ENCODE measurements at places on chromosomes 1 and 21. TPM values are rescaled to one million over a fixed set of nuclear protein-coding genes. Genes with fewer than 3 reads are reported as not detected.

PROX1 gene
- total RNA-seq: 2.8 TPM

- DNase-seq: no peak
Observed at GRCh38 chr1:187045371-187045770, 216.6 kb downstream of the PLA2G4A start.

PRR9 gene
- not detected for total RNA-seq

C1orf159 gene
- total RNA-seq: 12.0 TPM

DNA sequence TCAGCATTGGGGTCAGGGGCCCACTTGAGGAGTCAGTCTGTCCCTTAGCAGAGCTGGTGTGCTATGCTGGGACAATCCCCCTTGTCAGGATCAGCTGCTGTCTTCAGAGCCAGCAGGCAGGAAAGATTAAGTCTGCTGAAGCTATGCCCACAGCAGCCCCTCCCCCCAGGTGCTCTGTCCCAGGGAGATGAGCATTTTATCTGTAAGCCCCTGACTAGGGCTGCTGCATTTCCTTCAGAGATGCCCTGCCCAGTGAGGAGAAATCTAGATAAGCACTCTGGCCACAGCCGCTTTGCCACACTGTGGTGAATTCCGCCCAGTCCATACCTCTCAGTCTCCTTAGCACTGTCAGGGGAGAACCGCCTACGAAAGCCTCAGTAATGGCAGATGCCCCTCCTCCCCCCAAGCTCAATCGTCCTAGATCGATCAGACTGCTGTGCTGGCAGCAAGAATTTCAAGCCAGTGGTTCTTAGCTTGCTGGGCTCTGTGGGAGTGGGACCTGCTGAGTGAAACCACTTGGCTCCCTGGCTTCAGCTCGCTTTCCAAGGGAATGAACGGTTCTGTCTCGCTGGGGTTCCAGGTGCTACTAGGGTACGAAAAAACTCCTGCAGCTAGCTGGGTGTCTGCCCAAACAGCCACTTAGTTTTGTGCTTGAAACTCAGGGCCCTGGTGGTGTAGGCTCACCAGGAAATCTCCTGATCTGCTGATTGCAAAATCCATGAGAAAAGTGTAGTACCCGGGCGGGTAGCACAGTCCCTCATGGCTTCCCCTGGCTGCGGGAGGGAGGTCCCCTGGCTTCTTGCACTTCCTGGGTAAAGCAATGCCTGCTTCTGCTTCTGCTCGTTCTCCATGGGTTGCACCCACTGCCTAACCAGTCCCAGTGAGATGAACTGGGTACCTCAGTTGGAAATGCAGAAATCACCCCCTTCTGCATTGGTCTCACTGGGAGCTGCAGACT, 25.1 kb upstream of the TP53BP2 start:
- DNase-seq: no peak

DNA sequence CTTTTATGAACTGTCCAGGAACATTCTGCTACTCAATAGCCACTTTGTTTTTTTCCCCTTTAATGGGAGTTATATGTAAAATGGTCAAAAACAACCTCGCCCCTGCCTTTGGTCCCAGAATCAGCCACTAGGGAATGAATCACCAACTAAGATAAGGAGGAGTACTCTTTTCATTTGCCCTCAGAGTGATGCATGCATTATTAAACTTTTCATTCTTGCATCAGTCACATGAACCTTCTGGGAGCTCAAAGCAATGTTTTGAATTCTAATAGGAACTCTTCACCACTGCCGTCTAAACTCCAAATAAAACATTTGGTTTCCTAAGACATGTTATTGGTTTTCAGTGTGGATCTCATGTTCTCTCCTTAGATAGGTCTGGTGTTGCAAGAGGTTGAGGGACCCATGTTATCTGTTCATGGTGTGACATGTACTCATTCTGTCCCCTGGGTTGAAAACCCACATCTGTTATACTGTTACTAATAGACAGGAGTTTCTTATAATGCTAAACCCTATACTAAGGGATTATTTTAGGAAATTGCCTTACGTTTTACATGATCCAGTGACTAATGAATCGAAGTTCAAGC, 17.8 kb upstream of the HSD17B7 start:
- DNase-seq: no peak

NCAM2 gene
- 41.2 TPM for total RNA-seq

- DNase-seq: no peak
Observed at GRCh38 chr1:45317166-45317565, 9.5 kb upstream of the HPDL start.

DNA sequence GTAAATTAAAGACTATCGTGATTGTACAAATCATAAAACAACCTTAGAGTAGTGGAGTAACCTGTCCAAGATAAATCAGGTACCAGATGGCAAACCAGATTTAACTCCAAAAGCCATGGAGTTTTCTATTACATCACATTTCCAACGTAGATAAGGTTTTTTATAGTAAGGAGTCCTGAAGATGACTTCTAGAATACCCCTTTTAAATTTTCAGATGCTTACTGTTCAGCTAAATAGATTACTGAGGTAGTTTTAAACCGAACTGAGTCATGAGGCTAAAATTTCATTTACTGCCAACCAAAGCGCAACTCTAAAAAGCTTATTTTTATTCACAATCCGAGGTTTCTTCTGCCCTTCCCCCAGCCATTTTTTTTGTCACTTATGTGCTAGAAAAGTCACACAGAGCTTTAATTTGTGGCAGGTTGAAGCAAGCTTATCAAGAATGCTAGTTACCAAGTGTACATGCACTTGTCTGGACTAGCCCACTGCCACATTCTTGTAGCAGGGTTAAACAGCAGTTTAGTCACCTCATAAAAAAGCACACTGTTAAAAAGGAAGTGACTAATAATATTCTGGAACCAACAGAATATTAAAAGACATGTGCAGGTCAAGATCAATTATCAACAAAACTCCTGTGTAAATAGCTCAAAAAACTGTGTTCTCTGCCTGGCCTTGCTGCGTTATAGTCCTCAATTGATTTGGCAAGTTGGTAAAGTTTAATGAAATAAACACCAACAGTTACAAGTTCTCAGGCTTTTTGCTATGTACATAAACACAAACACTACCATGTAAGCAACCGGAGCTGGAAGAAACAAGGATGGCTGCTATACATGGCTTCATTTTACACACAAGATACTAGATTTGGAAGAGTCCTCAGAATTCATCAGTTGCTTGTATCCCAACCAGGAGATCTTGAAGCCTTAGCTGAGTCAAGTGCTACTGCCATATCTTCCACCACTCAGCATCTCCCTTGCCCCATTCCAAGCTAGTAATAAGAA, 180.3 kb upstream of the DMRTA2 start:
- DNase-seq: no peak

FCRL6 gene
- 1.2 TPM for total RNA-seq

GRCh38 chr21:35677298-35677841, 383.0 kb downstream of the SETD4 start:
- DNase-seq: no peak

- DNase-seq: no peak
Observed at GRCh38 chr1:200146100-200146499, 118.6 kb downstream of the NR5A2 start.

DNA sequence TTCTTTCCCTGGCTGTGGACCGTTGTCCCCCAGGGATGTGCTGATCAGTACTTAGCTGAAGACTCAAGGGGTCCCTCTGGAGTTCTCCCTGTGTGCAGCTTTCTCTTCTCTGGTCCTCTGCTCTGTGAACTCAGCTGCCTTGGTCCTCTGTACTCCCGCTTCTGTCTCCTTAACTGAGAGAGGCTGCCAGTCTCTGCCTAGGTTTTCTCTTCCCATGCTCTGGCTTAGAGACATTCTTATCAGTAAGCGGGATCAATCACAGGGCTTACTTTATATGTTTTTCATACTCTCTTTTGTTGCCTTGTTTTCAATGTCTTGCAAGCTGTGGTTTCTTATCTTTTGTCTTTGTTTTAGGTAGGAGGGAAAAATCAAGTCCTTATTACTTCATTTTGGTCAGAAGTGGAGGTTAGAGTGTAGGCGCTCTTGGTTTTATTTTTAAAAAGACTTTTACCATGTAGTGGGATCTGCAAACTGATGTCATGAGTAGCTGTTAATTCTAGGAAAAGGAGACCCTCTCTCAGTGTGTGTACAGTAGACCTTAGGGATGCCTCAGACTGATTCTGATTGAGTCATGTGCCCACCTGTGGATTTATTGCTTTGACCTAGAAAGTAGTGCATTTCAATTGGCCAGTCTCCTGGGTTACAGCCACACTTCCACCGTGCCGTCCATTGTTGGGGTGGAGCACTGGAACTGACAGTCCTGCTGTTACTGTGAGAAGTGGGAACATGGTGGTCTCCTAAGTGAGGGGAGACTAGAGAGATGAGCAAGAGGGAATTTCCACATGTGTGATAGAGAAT, 46.6 kb downstream of the TTC3 start:
- DNase-seq: no peak

GRCh38 chr1:39061951-39062350, 35.8 kb downstream of the NDUFS5 start:
- no peak for DNase-seq

DNA sequence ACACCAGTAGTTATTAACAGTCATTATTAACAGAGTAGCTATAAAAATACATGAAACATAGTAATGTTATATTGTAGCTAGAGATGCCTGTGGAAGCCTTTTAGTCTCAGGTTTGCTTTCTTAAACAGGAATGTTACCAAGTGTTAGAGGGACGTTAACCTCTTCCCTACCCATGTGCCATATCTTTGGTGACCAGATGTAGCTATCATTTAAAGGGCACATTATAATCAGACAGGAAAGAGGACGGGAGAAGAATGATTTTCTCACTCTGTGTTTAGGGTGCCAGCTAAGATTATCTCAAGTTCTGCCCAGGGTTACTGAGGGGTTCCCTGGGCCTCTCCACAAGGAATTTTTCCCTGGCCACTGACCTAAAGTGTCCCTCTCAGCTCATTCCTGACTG, 20.9 kb upstream of the UBL4B start:
- DNase-seq: no peak

DNA sequence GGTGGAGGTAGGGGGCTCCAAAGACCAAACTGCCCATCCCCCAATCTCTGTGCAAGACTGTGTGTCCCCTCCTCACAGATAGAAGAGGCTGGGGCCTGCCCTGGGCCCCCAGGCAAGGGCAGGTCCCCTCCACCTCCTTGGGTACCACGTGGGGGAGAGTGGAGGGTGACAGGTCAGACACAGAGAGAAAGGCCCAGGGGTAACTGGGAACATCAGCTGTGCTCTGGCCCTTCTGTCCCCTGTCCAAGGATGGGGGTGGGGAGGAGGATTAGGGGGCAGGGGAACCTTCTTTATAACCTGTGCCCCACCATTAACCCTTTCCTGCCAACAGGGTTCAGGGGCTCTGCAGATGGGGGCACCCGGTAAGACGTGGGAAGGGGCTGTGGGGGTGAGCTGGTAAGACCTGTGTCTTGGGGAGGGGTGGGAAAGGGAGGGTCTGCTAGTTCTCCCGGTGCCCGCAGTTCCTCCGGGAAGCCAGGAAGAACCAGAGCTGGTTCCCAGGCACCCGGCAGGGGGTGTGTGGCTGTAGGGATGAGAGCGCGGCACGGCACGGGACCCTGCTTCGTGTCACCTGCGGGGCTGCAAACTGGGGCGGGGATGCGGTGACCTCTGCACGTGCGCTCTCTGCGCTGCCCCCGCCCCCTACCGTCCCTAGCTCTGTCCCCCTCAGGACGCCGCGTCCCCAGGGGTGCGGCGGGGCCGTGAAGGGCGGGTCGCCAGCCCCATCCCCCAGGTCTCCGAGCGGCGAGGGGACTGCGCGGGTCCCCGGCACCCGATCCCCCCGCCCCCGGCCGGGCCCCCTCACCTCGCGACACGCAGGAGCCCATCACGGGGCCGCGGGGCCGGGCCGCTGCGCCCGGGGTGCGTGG, 601 bp downstream of the FAM131C start:
- DNase-seq: no peak

KLF18 gene
- total RNA-seq: not detected

GRCh38 chr1:42658877-42659337, 684 bp downstream of the PPIH start:
- DNase-seq: no peak

DNA sequence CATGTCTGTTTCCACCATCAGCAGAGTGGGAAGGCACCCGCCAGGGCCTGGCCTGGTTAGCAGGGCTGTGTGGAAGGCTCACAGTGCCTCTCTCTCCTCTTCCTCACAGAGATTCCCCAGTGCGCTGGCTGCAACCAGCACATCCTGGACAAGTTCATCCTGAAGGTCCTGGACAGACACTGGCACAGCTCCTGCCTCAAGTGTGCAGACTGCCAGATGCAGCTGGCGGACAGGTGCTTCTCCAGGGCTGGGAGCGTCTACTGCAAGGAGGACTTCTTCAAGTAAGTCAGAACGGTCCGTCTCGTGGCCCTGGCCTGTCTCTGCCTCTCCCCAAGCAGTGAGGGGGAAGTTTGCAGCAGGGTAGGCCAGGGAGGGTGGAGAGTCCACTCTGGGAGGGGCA, 18.1 kb downstream of the LHX4 start:
- DNase-seq: no peak

Measured in sciatic nerve (tissue), 2 donors.